H1 (cell line): ENCODE measurements at places on chromosomes 3 and 15. TPM values are rescaled to one million over a fixed set of nuclear protein-coding genes. Genes with fewer than 3 reads are reported as not detected.

DNA sequence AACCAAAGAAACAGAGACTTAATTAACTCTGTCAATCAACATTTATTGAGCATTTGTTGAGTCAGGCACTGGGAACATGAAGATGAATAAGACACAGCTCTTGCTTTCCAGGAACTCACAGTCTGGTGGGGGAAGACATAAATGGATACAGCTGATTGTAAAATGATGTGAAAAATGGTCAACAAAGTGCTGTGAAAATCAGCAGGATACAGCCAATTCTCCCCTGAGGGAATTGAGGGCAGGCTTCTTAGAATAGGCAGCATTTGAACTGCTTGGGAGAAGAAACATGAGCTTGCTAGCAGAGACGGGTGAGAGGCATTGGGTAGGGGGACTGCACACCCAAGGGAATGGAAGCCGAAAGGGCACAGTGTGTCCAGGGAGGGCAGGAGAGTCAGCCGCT, 41.1 kb downstream of the MFSD1 start:
- DNase-seq, result no peak

GRCh38 chr15:63405159-63405558, 23.5 kb upstream of the CA12 start:
- DNase-seq, result no peak

- no peak for DNase-seq
Measured at GRCh38 chr3:79973917-79974595, 206.3 kb upstream of the ROBO1 start.

DNA sequence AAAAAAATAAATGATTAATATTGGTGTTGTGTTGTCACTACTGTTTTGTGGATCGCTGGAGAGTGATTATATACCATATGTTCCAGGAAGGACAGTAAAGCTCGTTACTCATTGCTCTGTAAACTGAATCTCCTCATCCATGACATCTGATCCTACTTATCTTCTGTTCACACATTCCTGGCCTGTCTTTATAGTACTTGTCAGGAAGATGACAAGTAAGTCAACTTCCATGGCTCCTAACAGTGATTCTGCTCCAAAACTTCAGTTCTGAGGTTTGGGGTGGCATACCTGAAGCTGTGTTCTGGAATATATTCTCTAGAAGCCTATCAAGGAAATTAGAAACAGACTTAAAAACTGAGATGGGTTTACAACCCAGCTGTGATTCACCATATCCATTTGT, 288.9 kb downstream of the ZBBX start:
- DNase-seq, result no peak

DNA sequence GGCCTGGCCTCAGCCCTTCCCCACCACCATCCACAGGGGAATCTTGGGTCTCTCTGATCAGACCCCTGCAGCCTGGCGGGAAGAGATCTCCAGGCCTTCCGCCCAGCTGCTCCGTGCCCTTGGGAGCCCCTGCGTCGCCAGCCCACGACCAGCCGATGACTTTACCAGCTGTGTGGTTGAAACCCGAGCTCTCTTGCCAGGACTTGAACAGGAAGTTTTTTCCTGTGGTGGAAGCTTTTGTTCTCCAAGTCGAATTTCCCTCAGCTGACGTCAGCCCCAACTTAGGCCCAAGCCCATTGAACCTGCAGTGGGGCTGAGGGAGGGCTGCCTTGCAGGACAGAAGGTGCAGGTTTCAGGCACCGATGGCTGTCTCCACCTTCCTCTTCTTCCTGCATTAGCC, 51.7 kb upstream of the SMAD3 start:
- DNase-seq, result no peak

CALML4 gene
- total RNA-seq, result 9.3 and 12.5 TPM in 2 replicates

GRCh38 chr3:108342837-108343486, 46.6 kb downstream of the HHLA2 start:
- DNase-seq, result no peak

ZNF106 gene
- 62.0 and 64.5 TPM in 2 replicates for total RNA-seq

DNA sequence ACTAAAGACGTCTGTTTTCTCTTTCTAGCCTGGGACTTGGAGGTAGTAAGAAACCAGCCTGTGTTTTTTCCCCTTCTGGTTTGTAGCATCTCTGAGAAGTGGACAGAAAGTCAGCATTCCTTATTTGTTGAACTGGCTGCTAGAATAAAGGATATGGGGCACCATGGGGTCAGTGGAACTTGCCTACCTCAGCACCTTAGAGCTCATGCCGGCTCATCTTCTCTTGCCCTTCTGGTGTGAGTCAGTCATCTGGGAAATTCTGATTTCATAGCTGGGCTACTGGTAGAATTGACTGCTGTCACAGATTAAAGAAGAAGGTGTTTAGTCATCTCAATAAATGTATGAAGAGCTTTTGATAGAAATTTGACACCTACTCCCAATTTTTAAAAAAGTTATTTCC, 202.7 kb upstream of the TOPAZ1 start:
- no peak for DNase-seq

FOXL2NB gene
- total RNA-seq, result 7.3 and 7.9 TPM in 2 replicates

GRCh38 chr3:51381333-51381705, 3.8 kb upstream of the MANF start:
- DNase-seq, result no peak

SAMMSON gene
- total RNA-seq, result not detected in 2 replicates

ZBTB20 gene
- total RNA-seq, result 0.46 and 1.3 TPM in 2 replicates
